ENCODE measurements at places on chromosomes 3 and 15. TPM values are rescaled to one million over a fixed set of nuclear protein-coding genes. Genes with fewer than 3 reads are reported as not detected.

PCSK6 gene
- total RNA-seq = 6.7 TPM

MAP1A gene
- 0.76 TPM for total RNA-seq

ATP10A gene
- 0.44 TPM for total RNA-seq

FHIT gene
- 10.5 TPM for total RNA-seq

ROPN1 gene
- total RNA-seq = not detected

CACNA2D3 gene
- total RNA-seq = 7.0 TPM

PLSCR5 gene
- not detected for total RNA-seq

GPR27 gene
- 4.3 TPM for total RNA-seq

All from esophagus mucosa (tissue), 1 donor.